Immature natural killer cell (primary cell): ENCODE measurements at places on chromosomes 11 and 22. TPM values are rescaled to one million over a fixed set of nuclear protein-coding genes. Genes with fewer than 3 reads are reported as not detected.

Gene MYBPC3
- not detected for polyA plus RNA-seq

Gene SLC22A12
- polyA plus RNA-seq, result not detected

Gene EHF
- not detected for polyA plus RNA-seq

Gene MAPK8IP1
- polyA plus RNA-seq, result 0.08 TPM

Gene OR52I1
- not detected for polyA plus RNA-seq

Gene PATE2
- not detected for polyA plus RNA-seq

Gene NAALADL1
- 103 TPM for polyA plus RNA-seq

Gene C22orf15
- polyA plus RNA-seq, result 1.1 TPM

Gene MMP3
- not detected for polyA plus RNA-seq

Gene SERHL2
- 1.9 TPM for polyA plus RNA-seq

Gene PHOX2A
- polyA plus RNA-seq, result not detected

Gene VPS37C
- polyA plus RNA-seq, result 0.95 TPM

Gene C11orf16
- not detected for polyA plus RNA-seq

Gene HBG2
- polyA plus RNA-seq, result 1.9 TPM

Gene TMPRSS6
- not detected for polyA plus RNA-seq

Gene PES1
- polyA plus RNA-seq, result 41.9 TPM

Gene PRAME
- not detected for polyA plus RNA-seq

Gene OR51B2
- polyA plus RNA-seq, result not detected

Gene OR2D3
- not detected for polyA plus RNA-seq

Gene FAM181B
- polyA plus RNA-seq, result not detected

Gene PKDREJ
- 0.20 TPM for polyA plus RNA-seq

Gene GPR83
- not detected for polyA plus RNA-seq

Gene FAM180B
- polyA plus RNA-seq, result not detected

Gene DGAT2
- 0.63 TPM for polyA plus RNA-seq
